Mammary epithelial cell (primary cell): ENCODE measurements at places on chromosomes 12 and 14.

GRCh38 chr12:2180737-2181082 is 127.9 kb downstream of the CACNA1C start:
- DNase-seq, result no peak

GRCh38 chr12:40648519-40648918 is 43.7 kb upstream of the CNTN1 start:
- no peak for DNase-seq

- DNase-seq, result no peak
Measured at GRCh38 chr12:90630006-90630405, 325.0 kb downstream of the CCER1 start.

DNA sequence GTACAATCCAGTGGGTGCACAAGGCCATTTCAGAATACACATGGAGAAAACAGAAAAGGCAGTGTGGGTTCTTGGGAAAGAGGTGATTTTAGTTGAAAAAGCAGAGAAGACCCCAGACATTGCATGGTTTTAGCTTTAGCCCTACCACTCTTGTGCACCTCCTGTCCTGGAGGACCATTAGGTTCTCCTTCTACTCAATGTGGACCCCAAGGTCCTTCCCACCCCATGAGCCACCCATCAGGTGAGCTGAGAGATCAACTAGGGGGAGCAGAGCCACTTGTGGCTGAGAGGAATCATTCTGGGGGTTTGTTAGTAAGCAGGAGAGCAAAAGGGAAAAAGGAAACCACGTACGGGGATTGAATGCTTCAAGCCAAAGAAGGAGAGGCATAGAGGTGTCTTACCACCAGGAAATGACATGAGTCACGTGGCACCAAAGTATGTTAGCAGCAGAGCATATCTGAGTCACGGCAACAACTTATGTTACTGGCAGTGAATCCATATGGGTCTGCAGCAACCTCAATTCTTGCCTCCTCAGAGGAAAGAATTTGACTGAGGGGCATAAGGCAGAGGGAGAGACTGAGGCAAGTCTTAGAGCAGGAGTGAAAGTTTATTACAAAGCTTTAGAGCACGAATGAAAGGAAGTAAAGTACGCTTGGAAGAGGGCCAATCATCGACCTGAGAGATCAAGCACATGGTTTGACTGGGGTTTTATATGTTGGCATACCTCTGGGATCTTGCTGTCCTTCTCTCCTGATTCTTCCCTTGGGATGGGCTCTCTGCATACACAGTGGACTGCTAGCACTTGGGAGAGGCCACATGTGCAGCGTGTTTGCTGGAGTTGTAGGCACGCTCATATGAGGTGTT is 73.9 kb downstream of the HSD17B6 start:
- peak; percentile 84 for DNase-seq

DNA sequence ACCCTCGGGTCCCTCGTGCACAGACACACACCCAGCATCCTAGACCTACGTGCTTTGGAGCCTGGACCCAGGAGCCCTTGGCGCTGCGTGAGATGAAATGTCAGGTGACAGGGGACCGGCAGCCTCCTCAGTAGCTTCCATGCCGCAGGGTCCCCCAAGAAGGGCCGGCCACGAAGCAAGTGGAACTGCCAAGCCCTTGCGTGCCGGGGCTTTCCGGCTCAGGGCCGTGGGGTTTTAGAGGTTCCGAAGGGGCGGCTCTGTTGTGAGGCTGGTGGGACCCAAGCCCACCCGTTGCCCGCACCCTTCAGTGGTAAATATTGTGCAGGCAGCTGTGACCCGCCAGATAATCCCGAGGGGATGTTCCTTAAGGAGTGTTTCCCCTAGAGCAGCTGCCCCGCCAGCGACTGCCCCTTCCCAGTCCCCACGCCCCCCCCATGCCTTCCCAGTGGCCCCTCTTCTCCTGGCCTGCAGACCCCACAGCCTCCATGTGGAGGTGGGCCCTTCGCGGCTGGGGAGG is 133.7 kb downstream of the ADGRD1 start:
- no peak for DNase-seq

GRCh38 chr12:122042910-122043309 is 21.2 kb downstream of the BCL7A start:
- DNase-seq, result no peak

- no peak for DNase-seq
Measured at GRCh38 chr12:88381466-88381865, 198.8 kb downstream of the KITLG start.

DNA sequence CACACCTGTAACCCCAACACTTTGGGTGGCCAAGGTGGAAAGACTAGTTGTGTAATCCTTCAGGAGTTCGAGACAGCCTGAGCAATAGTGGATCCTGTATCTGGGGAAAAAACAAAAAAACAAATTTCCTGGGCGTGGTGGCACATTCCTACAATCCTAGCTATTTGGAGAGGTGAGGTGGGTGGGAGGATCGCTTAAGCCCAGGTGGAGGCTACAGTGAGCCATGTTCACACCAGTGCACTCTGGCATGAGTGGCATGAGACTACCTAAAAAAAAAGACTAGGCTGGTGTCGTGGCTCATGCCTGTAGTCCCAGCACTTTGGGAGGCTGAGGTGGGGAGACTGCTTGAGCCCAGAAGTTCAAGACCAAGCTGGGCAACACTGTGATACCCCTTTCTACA is 17.2 kb downstream of the PTGES3 start:
- no peak for DNase-seq

- DNase-seq, result no peak
Measured at GRCh38 chr12:54294152-54294952, 6.5 kb downstream of the NFE2 start.

DNA sequence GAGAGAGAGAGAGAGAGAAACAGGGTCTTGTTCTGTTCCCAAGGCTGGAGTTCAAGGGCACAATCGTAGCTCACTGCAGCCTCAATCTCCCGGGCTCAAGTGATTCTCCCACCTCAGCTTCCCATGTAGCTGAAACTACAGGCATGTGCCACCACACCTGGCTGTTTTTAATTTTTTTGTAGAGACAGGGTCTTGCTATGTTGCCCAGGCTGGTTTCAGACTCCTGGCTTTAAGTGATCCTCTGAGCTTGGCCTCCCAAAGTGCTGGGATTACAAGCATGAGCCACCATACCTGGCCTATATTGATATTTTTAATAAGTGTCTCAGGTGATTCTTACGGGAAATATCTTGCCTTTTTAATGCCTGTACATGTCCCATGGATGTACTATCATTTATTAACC is 50.9 kb upstream of the STON2 start:
- no peak for DNase-seq

DNA sequence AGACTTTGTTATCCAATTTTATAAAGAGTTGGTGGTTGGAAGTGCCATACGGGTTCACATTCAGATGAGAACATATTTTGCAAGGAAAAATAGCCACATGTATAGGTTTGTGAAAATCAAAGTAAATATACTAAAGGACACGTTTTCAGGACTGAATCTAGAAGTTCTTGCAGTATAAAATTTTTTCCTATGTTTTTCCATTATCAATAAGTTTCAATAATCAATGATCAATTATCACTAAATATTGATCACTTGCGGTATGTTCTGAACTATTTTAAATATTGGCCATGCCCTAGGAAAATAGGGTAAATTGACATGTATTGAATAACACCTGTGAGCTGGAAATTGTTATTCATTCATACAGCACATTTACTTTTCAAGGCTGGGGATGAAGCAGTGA is 25.9 kb downstream of the ALG10B start:
- DNase-seq, result no peak

- peak; percentile 88 for DNase-seq
Measured at GRCh38 chr14:71206766-71207371, 299.6 kb downstream of the PCNX1 start.

GRCh38 chr14:51207621-51208020 is 32.4 kb upstream of the TMX1 start:
- DNase-seq, result no peak

DNA sequence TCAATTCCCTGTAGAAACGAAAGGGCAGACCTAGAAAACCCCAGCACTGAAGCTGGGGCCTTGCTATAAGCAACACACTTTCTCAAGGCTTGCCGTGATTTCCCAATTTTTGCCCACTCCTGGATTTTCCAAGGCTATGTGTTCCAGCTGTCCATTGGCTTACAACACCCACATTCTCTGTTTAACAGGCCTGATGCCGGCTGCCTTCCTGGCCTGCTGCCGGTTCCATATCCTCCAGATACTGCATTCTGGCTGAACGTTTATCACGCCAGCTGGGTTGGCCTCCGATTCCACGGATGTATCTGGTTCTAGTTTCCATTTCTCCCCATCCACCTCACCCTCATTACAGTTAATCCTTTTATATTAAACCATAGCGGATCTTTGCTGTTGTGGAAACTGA is 2.0 kb upstream of the PCNX1 start:
- DNase-seq, result no peak

GRCh38 chr14:38329246-38329645 is 73.4 kb upstream of the CLEC14A start:
- DNase-seq, result no peak

DNA sequence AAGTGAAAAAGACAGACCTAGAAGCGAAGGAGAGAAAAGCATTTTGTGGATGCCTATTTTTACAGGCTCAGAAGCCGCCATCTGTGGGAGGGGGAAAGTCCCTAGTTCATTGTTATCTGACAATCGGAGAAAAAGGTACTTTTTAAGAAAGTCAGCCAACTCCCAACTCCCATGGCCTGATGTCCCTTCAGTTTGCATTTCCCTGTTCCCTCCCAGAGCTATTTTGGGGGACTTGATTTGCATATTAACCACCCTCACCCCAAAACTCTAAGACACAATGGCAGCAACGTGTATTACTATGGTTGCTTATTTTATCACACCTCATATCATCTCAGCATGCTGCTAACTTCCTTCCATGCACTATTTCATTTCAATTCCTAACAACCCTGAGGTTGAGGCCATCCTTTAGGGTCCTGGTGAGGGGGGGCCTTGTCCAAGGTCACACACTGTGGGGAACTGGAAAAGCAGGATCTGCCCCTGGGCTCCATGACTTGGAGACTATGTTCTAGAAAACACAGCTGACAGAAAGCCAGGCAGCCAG is 18.7 kb downstream of the HVCN1 start:
- DNase-seq, result no peak

- no peak for DNase-seq
Measured at GRCh38 chr14:95701846-95702221, 12.1 kb downstream of the TCL1A start.

DNA sequence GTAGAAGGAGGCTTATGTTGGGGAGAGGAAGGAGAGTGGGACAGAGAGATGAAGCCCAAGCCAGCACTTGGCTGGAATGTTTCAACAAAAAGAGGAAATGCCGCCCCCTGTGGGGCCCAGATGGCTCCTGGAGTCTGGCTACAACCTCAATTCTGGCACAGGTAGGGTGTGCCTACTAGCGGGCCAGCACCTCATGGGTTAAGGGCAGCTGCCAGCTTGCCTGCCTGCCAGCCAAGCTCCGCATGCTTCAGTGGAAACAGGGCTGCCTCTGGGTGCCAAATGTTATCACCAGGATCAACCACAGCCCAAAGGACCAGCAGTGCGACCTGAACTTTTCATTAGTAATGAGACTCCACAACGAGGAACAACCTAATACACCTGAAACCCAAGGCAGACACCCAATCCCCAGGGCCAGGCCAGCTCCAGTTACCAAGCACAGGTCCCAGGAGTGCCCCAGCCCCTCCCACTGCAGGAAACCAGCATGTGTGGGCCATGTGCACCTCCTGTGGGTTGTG is 11.3 kb downstream of the RAB15 start:
- DNase-seq, result no peak

DNA sequence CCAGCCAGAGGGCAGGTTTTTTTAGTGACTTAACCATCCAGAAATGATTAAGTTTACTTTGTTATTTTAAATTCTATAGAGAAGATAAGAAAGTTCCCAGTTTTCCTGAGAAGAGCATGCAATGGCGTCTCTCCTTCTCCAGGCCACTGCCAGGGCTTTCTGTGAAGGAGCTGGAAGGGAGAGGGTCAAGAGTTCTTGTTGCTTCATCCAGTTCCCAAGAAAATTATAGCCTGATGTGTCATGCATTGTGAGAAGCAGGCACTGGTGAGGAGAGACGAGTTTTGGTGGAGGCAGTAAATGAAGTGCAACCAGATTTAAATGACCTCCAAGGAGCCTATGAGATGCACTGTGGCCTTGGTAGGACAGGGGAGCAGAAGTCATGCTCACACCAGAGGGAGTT is 14.2 kb downstream of the ELK3 start:
- DNase-seq, result peak; percentile 74

- no peak for DNase-seq
Measured at GRCh38 chr14:105908481-105908911, 382.1 kb downstream of the TMEM121 start.

DNA sequence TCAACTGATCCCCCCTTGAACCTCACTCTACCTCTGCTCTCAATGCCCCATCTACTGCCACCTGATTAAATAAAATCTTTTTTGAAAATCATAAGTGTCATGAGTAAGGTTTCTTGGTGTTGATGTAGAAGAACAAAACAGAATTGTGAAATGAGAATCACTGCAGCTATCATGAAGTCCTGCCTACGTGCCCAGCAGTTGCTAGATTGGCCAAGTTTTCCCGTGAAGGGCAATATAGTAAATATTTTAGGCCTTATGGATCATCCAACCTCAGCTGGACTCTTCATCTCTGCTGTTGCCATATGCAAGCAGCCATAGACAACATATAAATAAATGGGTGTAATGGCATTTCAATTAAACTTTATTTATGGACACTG is 5.2 kb upstream of the OAS3 start:
- DNase-seq, result no peak

DNA sequence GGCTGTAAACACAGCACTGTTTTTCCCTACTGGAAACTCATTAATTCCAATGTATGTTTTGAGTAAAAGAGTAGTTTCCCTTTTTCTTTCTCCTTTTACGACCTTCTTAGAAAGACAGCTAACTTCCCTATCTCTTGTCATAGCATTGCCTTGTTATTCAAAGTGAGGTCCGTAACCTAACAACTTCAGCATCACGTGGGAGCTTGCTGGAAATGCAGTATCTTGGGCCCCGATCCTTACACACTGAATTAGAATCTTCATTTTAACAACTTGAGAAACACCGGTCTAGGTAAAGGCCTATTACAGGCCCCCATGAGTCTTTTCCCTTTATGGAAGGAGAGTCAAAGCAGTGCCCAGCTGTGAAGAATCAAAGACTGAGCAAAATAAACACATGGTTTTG is 230.7 kb upstream of the PRKD1 start:
- DNase-seq, result no peak

- peak; percentile 54 for DNase-seq
Measured at GRCh38 chr14:98269533-98269932, 1002.5 kb downstream of the BCL11B start.

DNA sequence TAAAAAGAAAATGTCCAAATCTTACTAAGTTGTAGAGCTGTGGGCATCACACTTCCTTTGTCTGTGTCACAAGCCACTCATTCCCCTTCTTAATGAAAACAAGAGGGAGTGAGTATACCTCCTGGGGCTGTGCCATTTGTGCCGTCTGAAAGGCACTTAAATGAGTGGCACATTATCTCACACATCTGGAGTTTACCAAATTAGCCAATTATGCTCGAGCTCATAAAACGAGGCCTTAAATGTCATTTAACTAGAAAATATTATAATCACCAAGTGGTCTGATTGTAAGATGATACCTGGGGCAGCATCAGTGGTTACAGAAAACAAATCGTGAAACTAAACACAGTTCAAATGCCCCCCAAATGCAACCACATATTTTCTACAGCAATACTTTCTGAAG is 146.1 kb downstream of the PAX9 start:
- no peak for DNase-seq
